Stimulated activated CD4-positive, alpha-beta T cell treated with anti-CD3 and anti-CD28 coated beads, Interleukin-1b, Interleukin-23, amount 100 ng/mL, for 1 hour (primary cell): ENCODE measurements at places on chromosomes 2 and 18.
A peak's percentile ranks its signal among the peaks of the same experiment; 100 is the strongest.

- no peak for DNase-seq
Measured at GRCh38 chr18:8106603-8107002, 502.6 kb upstream of the RAB12 start.

DNA sequence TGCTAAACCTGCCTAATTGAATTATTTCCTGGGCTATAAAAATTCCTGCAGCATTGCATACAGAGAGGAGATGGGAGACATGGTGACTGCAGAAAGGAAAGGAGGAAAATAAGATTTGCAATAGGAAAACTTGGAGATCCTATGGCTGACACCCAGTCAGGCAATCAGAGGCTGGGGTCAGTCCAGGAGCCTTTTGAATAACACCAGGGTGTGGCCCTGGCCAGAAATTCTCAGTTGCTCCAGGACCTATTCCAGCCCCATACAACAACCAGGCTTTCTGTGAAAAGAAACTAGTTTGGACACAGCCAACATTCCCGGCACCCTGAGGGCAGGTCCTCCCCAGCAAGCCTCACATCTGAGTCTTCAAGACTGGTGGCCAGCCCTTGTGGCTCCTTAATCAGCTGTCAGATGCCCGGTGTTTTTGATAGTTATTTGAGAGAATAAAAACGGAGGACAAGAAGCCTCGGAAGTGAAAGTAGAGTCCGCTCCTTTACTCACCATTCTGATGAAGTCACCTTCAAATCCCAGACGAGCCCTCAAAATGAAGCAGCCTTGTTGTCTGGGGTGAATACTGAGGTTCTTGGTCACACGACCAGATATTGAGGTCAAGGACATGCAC lies 31.1 kb upstream of the GMCL1 start:
- no peak for DNase-seq

GRCh38 chr2:70516596-70516995 lies 37.0 kb downstream of the TGFA start:
- no peak for DNase-seq

DNA sequence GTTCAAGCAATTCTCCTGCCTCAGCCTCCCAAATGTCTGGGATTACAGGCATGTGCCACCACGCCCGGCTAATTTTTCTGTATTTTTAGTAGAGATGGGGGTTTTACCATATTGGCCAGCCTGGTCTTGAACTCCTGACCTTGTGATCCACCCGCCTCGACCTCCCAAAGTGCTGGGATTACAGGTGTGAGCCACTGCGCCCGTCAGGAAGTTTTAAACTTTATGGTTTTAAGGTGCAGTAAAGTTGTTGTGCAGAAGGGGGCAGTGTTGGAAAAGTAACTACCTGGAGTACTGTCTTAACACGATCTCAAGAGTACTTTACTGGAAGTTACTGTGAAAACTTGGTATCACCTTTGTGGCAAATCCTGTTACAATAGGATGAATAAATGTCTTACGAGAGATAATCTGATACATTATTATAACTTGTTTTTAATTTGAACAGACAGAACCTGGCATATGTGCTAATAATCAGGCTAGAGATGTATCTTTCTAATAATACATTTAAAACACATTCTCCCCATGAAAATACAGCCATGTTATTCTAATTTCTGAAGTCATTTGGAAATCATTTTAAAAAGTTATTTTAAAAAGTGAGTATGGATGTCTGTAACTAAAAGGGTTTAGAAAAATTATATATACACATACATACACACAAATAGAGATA lies 10.8 kb downstream of the SPDYA start:
- DNase-seq: peak; percentile 8

DNA sequence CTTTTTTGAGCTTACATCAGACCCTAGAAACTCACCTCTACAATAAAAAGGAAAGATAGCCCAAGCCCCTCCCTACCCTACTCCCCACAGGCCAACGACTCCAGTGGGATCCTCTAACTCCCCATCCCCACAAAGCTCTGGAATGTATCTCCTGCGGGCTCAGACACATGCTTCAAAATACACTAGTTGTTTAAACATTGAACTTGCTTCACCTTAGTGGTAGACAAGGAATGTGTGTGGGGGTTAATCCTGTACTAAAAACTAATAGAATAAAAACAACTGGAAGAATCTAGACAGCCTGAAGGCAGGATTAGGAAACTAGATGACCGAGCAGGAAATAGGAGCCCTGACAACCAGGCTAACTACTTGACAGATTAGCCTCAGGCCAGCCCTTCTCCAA lies 211.5 kb downstream of the SUCLG1 start:
- no peak for DNase-seq
